CD4-positive, alpha-beta T cell treated with Interleukin-4 for 1 hour (primary cell): ENCODE measurements at places on chromosomes 5 and 9.

- DNase-seq: no peak
Measured at GRCh38 chr5:59185757-59186385, 603.0 kb downstream of the RAB3C start.

DNA sequence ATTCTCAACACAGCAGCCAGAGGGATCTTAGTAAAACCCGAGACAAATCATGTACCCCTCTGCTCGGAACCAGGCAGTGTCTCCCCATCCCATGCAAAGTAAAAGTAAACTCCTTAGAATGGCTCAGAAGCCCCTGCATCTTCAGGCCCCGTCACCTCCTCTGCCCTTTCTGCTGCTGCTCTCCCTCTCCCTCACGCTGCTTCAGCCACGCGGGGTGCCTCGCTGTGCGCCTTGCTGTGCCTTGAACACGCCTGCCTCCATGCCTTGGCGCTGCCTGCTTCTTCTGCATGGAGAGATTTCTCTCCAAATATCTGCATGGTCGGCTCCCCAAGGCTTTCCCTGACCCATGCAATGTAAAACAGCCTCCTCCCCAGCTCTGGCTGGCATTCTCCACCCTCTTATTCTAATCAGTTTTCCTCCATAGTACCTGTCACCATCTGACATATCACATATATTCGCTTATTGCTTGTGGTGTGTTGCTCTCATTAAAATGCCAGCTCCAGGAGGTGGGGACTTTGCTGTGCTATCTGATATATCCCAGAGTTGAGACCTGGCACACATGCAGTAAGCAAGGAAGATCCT lies 8.0 kb downstream of the GPRIN1 start:
- DNase-seq: no peak

GRCh38 chr9:100492952-100493351 lies 20.0 kb downstream of the TMEFF1 start:
- DNase-seq: no peak

DNA sequence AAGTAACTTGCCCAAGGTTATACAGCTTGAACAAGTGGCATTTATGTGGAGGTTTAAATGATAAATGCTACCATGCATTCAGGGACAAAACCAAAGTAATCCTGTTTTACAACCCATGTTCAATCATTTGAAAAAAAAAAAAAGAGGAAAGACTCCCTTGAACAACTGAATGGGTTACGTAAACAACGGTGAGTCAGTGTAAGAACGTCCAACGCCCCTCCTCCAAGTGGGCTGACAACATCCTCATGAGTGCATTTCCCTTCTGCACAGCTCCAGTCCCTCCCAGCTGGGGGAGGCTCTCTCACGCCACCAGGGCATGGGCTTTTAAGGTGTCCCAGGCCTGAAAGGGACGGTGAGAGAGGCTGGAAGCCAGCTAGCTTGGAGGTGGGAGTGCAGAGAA lies 90.0 kb downstream of the PRRT1B start:
- peak; percentile 84 for DNase-seq

- DNase-seq: no peak
Measured at GRCh38 chr5:142421228-142421617, 96.4 kb upstream of the SPRY4 start.

DNA sequence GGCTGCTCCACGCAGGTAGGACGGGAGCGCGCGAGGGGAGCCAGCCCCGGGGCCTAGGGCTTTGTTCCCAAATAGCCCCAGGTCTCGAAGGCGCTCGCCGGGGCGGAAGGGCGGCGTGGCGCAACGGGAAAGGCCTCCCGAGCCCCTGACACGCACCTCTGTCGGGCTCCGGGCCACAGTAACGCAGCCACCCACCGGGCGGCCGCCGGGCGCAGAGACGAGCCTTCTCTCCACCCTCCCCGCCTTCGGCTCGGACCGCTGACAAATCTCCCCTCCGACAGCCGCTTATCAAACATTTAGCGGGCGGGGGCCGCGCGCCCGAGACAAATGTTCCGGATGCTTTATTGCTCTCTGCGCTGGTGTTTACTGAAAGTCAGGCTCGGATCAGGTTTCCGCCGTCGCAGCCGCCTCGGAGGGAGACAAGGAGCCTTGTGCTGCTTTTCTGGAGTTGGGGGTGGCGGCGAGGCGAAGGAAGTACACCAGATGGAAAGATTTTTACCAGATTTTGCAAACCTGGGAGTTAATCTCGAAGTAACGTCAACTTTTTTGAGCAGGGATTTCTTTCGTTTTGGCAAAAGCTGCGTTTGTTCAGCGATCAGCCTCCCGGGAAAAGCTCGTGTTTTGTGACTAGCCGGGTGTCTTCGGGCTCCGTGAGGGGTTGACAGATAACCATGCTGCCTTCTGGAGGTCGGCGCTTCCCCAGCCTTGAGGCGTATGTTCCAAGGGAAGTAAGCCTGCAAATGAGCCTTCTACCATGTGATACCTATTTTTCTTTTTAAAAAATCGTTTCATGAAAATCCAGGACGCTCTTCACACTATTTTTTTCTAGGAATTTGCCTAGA lies 950 bp downstream of the RGMB start:
- peak; percentile 37 for DNase-seq

GRCh38 chr9:91914404-91914803 lies 35.6 kb downstream of the ROR2 start:
- DNase-seq: no peak

- DNase-seq: no peak
Measured at GRCh38 chr5:142280066-142281007, 44.5 kb downstream of the SPRY4 start.

- DNase-seq: peak; percentile 54
Measured at GRCh38 chr5:135977375-135977928, 22.7 kb upstream of the LECT2 start.

DNA sequence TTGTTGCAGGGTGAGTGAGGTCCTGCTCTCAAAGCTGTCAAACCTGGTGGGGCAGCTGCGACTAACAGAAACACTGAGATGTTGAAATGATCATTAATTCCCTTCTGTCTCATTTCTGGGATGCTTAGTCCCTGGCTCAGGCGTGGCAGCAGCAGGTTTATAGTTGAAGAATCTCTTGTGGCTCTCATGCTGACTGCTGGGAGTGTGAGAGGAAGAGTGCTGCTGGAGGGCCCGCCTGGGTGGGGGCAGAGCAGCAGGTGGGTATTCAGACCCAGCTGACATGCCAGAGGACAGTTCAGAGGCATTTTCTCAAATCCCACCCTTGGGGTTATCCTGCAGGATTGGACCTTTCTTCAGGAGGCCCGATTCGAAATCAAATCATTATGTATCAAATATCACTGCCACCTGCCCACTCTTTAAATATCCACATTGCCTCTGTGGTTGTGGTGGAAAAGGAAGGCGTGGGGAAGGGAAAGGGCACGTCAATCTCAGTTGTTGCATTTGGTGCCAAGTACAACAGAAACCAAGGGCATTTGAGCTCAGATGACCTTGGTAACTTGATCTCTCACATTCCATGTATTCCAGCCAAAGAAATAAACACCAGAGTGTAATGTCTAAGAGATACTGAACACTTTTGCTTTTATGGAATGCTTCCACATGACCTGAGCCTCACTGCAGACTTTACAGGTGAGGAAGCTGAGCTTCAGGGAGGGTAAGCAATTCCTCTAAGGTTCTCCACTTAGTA lies 224.3 kb downstream of the AOPEP start:
- no peak for DNase-seq

- DNase-seq: no peak
Measured at GRCh38 chr5:59840200-59840601, 53.3 kb downstream of the PDE4D start.

DNA sequence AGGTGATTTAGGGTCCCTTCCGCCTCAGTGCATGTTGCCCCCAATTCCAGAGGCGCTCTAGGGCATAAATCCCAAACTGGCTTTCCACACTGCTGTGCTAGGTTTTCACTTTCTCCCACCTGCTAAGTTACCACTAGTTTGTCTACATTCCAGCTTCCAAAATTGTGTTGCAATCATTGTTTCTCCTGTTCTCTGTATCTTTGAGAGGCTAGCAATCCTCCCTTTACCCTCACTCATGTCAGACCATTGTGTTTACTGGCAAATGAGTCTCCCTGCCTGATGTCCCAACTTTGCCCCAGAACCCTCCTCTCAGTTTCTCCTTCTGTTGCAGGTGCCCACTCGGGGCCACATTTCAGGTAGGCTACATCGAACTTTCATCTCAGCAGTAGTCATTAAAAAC lies 221.3 kb downstream of the PDZD2 start:
- no peak for DNase-seq

- DNase-seq: peak; percentile 73
Measured at GRCh38 chr5:96344678-96345577, 88.1 kb downstream of the PCSK1 start.

DNA sequence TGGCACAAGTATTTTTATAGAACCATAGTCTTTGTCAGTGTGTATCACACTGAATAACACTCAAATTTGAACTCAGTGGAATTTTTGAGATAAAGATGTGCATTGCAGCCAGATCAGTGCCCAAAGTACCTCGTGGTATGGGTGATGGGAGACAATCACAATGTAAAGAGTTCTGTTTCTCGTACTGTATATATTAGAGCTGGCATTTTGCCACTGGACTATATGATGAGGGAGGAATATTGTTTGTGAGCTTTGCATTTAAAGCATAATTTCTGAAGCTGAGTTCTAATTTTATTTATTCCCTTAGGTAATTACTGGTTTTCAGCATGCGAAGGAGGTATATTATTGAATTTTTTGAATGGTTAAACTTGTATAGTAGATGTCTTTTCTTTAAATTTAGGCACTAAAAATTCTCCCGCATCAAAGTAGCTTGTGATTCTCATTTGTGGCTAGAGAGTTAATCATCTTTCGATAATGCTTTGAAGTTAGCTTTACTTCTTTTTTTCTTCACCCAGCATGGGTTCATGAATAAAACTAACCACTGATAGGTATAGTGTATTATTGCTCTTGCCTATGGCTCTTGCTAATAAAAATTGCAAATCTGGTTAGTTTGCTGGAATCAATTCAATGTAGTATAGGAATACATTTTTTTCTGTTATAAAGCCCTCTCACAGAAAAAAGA lies 43.1 kb downstream of the PAM start:
- no peak for DNase-seq

DNA sequence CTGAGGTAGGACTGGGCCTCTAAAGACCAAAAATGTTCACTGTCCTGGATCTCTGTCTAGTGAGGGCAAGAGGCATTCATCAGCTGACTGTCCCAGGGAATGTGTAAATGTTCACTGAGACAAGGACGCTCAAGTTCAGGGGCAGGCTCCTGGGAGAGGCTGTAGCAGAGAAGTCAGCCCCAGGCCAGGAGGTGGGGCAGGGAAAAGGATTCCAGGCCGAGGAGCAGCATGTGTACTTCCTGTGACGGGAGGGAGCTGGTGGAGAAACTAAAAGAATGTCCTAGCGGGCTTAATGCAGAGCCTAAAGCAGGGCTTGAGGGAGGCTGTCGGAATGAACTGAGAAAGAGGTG lies 205.8 kb downstream of the GABBR2 start:
- no peak for DNase-seq

GRCh38 chr5:7678030-7678429 lies 172.9 kb downstream of the CFAP90 start:
- no peak for DNase-seq

- no peak for DNase-seq
Measured at GRCh38 chr9:34271265-34272006, 57.6 kb downstream of the KIF24 start.

GRCh38 chr9:107269681-107270080 lies 13.4 kb upstream of the RAD23B start:
- DNase-seq: no peak

DNA sequence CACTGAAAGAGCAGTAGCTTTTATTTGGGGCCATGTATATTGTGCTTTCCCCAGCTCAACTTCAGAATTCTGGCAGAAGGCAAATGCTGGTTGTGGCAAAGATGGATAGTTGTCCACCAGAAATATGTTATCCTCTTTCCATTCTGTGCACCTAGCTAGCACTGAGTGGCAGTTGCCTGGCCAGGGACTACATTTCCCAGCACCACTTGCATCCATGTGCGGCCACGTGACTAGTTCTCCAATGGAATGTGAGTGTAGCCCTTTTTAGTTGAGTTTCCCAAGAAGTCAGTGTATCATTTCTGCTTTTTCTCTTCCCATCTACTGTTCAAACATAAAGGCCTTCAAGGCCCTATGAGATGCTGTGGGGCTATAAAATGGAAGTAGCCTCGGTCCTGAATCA lies 354.0 kb upstream of the CLINT1 start:
- no peak for DNase-seq

GRCh38 chr5:61245486-61245885 lies 83.2 kb upstream of the SMIM15 start:
- DNase-seq: no peak

DNA sequence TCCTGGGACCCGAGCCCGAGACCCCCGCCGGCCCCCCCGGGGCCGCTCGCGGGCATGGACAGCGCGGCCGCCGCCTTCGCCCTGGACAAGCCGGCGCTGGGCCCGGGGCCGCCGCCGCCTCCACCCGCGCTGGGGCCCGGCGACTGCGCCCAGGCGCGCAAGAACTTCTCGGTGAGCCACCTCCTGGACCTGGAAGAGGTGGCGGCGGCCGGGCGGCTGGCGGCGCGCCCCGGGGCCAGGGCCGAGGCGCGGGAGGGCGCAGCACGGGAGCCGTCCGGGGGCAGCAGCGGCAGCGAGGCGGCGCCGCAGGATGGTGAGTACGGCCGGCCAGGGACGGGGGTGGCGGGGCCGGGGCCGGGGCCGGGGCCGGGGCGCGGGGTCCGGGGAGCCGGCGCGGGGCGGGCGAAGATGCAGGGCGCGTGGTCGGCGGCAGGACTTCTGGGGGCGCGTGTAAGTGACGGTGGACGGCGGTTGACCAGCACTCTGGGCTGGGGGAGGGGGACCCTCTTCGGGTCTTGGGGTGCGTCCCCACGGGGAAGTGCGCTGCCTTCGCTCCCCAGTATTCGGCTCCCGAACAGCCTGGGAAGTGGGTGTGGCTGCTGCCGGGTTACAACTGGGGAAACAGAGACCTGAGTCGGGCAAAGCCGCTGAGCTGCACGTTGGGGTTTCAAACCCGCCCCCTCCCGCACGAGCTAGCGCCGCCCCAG lies 520 bp downstream of the PRRX2 start:
- no peak for DNase-seq

- DNase-seq: no peak
Measured at GRCh38 chr9:27473111-27473529, 51.0 kb upstream of the IFNK start.

DNA sequence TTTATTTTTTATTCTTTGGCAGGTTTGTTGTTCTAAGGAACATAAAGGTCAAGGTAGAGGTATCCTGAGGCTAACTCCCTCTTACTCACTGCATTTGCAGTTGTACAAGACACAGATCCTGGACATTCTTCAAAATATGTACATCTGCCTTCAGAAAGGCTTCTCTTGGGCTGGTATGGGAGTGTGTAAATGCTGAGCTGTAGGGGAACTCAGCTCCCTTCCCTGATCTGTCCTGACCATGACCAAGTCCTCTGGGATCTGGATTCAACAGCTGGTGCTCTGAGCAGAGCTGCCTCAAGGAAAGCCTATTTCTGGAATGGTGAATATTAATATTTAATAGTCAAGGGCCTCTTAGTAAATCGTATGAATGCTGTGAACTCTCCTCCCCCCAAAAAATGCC lies 117.4 kb downstream of the PRKACG start:
- DNase-seq: no peak

- no peak for DNase-seq
Measured at GRCh38 chr9:108270561-108270960, 585.2 kb downstream of the ACTL7B start.

- DNase-seq: peak; percentile 12
Measured at GRCh38 chr5:81856948-81857928, 106.3 kb upstream of the SSBP2 start.

GRCh38 chr5:4215143-4215542 lies 619.5 kb downstream of the IRX1 start:
- DNase-seq: no peak

- DNase-seq: no peak
Measured at GRCh38 chr5:23223846-23224245, 283.6 kb upstream of the PRDM9 start.
